Vagina (tissue), 2 donors: ENCODE measurements at places on chromosomes 4 and X.

GRCh38 chr4:52200339-52200725 lies 149.2 kb downstream of the SPATA18 start:
- DNase-seq: no peak

- no peak for DNase-seq
These were observed 840 bp upstream of the RPL34 start for GRCh38 chr4:108619372-108620100.

GRCh38 chr4:154312246-154312645 lies 179.4 kb downstream of the DCHS2 start:
- no peak for DNase-seq

DNA sequence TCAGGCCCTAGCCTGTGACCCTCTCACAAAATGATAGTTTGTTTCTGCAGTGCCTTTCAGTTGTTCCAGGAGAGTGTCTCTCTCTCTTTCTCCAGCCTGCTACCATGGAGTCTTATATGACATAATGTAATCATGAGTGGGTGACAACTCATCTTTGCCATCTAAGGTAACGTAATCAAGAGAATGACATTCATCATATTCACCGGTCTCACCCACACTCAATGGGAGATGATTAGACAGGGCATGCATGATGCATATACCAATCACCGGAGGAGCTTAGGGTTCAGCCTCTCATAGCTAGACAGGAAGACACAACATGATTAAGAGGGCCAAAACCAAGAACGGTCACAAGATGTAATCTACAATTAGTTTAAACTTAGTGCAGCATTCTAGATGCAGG lies 97.1 kb upstream of the FAM9B start:
- no peak for DNase-seq

DNA sequence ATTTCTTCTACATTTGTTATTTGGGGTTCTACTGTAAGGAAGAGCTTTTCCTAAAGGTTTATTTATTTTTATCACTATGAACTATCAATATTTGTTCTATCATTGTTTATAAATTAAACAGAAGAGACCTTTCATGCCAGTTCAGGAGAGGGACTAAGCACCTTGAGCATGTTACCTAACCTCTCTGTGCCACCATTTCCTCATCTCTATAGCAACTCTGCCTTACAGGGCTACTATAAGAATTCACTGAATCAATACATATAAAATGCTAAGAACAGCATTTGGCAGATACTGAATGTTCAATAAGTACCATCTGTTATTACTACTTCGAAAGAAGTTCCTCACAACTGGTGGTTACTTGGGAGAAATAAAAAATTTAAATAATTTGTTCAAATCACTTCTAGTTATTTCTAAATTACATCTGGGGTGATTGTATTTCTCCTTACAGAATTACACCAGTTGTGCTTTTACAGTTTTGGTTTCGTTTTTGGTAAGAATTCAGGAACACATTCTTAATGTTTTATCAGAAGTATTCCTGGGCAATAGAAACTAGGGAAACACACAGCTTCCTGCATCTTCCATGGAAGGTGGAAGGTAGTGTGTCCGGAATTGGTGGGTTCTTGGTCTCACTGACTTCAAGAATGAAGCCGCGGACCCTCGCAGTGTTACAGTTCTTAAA lies 32.9 kb downstream of the EREG start:
- DNase-seq: no peak

- no peak for DNase-seq
These were observed 49.5 kb downstream of the ATXN3L start for GRCh38 chrX:13270360-13270759.

DNA sequence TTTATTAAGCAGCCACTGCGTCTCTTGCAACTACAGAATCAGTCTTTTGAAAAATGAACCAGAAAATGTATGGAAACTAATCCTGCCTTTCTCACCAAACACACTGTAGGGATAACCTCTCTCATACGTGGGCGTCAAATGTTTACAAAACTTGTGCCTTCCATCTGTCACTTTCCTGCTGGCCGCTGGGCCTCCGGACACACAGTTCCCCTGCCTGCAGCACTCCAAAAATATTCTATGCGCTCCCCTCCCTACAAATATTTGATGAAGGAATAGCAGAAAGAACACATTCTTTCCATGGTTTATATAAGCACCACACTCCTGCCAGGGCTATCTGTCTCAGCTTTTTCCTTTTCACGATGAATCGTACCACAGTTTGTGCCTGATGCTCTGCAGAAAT lies 14.9 kb upstream of the CYTL1 start:
- no peak for DNase-seq

DNA sequence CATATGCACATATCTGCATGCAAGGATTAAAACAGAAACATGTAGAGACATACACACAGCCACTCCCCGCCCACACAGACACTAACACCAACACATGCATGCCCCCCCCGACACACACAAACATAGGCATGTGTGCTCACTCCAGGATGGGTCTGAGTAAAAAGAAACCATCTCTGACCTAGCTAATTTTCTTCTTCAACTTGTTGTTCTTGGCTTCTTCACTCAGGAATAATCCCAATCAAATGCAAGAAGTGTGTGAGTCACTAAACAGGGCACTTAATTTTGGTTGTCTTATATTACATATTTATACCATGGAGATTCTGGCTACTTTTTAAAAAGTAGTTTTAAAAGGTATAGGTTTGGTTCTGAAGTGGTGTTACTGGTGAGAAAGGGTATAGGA lies 28.3 kb downstream of the ENOX2 start:
- DNase-seq: no peak

DNA sequence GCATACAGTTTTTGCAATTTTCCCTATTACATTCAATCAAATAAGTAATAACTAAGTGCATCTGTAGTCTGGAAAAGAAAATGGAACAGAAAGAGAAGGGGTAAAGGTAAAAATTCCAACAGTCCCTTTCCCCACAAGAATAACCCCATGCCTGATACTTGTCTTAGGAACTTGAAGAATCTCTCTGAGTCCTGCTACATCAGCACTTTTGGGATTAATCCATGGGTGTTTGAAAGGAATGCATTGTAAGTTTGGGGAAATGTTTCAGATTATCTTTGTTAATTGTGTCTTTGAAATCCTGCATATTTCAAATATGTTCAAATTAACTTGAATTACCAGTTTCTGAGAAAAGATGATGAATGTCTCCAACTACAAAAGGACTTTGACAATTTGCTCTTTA lies 667.3 kb upstream of the PRKX start:
- DNase-seq: no peak

DNA sequence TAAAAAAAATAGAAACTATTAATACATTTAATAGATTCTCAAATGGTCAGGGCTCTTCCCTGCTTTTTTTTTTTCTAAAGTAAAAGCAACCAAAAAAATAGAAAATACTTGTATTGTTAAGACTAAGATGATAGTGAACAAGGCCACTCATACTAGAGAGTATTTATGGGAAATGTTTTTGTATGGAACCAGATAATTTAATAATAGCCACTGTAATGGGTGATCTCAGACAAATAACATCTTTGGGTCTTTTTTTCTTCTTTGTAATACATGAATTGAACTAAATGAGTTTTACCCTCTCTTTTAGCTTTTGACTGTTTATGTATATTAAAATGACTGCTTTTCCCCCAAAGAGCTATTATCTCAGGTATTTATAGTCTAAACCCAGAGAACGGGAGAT lies 92.1 kb upstream of the ELOVL6 start:
- DNase-seq: no peak

GRCh38 chrX:24506082-24506481 lies 41.0 kb downstream of the PDK3 start:
- DNase-seq: no peak

DNA sequence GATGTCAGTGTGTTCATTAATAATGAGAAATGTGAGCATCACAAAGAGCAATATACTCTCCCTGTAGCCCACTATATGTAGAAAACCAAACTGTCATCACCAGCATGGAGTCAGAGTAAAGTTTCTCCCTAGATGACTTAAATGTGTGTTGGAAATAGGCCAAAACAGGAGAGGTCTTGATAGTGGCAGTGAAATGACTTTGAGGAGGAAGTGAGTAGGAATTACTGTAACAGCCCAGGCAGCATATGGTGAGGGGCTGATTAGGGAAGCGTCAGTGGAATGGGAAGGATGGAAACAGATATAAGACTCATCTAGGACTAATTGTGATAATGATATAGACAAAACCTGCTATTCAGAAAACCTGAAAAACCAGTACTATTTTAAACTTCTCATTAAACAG lies 83.9 kb downstream of the ATXN3L start:
- no peak for DNase-seq

DNA sequence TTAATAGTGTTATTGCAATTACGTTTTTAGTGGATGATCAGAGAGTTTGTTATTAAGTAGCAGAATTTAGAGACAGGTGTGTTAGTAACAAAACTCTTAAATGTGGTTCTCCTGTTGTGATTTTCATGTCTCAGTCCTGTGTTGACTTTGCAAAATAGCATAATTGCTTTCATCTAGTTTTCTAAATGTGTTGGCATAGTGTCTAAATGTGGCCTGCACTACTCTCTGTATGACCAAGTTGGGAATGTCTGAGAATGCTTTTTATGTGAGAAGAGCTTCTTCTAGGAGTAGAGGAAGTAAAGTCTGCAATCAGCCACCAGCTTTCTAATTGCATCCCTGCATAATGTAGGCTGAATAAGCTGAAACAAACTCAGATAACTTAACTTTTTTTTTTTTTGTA lies 158.6 kb upstream of the FAT1 start:
- no peak for DNase-seq

GRCh38 chr4:159446266-159446976 lies 343.5 kb downstream of the RAPGEF2 start:
- no peak for DNase-seq

DNA sequence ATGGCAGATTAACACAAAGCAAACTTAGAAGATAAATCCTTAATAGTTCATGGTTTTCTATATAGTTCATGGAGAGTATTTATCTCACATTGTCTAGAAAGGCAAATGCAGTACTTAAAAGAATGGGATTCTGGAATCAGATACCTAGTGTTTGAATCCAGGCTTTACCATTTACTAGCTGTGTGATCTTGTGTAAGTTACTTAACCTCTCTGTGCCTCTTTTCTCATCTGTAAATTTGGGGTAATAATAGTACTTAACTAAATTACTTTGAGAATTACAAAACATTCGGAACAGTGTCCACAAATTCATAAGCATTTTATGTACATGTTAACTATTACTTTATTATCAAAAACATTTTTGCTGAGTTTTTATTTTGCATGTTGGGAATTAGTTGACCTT lies 15.8 kb downstream of the MAGEB1 start:
- DNase-seq: no peak

- no peak for DNase-seq
These were observed 54.4 kb upstream of the LCORL start for GRCh38 chr4:18075823-18076433.

- DNase-seq: no peak
These were observed 41.1 kb upstream of the STIM2 start for GRCh38 chr4:26819478-26820095.
